ENCODE measurements at places on chromosomes 2 and 18. TPM values are rescaled to one million over a fixed set of nuclear protein-coding genes. Genes with fewer than 3 reads are reported as not detected.

Gene PLCD4
- total RNA-seq = 1.9 TPM

Gene TEX261
- 43.0 TPM for total RNA-seq

Gene C2orf80
- not detected for total RNA-seq

Gene INHBB
- 0.34 TPM for total RNA-seq

Gene RALB
- 16.4 TPM for total RNA-seq

Gene ICA1L
- 12.0 TPM for total RNA-seq

Gene MAB21L4
- not detected for total RNA-seq

Gene SMCHD1
- 34.4 TPM for total RNA-seq

Gene LINC00305
- total RNA-seq = not detected

Gene GREB1L
- 154 TPM for total RNA-seq

- DNase-seq = no peak
Measured at GRCh38 chr2:240638512-240639160, 13.4 kb downstream of the GPR35 start.

- peak; percentile 85 for DNase-seq
Measured at GRCh38 chr2:73112913-73113854, at the start of gene RAB11FIP5. TSS of gene RAB11FIP5 (minus strand) at chr2:73112948. CDS start at chr2:73112777, 171 bp downstream.

DNA sequence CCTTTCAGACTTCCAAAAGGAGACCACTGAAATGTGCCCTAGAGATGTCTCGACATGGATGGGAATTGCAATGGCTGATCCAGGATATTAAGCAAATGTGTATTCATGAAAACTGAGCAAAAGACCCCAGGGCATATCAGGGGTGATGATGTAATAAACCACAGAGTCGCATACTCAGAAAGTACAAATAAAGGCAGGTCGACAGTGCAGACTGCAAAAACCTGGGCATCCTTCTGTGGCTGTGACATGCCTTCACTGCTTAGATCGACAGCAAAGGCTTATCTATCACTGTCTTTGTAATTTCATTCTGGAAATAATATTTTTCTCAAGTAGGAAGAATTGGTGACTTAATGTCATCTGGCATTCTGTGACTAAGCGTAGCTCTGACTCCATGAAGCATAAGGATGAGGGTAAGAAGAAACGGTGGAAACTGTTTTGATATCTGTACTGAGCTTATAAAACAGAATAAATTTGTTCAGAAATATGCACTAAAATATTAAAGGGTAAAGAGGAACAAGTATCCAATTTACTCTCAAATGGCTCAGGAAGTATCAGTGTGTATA, 115.6 kb upstream of the NRP2 start:
- DNase-seq = no peak

- DNase-seq = no peak
Measured at GRCh38 chr2:224659714-224660113, 56.5 kb downstream of the CCDC195 start.

- DNase-seq = no peak
Measured at GRCh38 chr2:46101557-46102220, 195.5 kb upstream of the EPAS1 start.

DNA sequence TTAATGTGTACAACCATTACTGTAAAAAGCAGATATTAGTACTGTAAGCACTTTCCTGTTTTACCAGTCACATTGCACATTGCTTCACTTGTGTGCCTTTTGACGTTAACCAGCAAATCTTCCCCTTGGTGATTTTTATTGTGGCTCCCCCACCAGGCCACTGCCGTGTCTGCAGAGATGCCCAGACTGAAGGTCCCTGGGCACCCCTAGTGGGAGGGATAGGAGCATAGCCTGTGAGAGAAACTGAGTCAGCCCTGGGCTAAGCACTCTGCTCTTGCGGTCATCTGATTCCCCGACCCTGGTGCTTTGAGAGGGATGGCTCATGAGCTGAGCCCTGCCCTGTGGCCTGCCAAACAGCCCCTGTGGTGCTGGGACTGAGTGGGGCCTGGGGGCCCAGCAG, 73.4 kb downstream of the INPP4A start:
- no peak for DNase-seq

DNA sequence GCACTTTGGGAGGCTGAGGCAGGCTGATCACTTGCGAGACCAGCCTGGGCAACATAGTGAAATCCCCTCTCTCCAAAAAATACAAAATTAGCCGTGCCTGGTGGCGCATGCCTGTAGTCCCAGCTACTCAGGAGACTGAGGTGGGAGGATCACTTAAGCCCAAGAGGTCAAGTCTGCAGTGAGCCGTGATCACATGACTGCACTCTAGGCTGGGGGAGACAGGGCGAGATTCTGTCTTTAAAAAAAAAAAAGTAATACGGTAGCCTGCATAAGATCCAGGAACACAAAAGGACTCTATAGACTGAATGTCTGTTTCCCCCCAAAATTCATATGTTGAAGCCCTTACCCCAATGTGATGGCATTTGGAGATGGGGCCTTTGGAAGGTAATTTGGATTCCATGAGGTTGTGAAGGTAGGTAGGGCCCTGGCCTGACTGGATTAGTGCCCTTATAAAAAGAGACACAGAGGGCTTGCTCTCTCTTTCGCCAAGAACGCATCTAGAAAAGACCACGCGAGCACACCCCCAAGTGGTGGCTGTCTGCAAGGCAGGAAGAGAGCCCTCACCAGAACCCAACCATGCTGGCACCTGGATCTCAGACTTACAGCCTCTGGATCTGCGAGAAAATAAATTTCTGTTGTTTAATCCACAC, 17.0 kb downstream of the MBOAT2 start:
- peak; percentile 57 for DNase-seq

DNA sequence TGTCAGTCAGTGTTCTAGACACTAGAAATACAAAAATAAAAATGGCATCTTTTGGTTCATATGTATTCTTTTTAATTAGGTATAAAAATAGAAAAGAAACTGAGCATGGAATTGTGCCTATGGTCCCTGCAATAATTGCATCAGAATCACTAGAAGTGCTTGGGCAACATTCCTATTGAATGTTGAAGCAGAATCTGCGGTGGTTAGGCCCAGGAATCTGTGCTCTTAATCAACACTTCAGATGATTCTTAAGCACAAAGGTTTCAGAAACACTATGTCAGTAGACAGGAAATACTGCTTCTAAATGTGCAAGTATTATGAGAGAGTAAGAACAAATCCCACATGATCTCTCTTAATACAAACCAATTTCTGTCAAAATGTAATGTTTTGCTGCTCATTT, 20.3 kb upstream of the RBBP8 start:
- no peak for DNase-seq

GRCh38 chr2:109448207-109448606, 165.6 kb downstream of the SEPTIN10 start:
- no peak for DNase-seq

- no peak for DNase-seq
Measured at GRCh38 chr2:85925216-85925671, 36.5 kb upstream of the ST3GAL5 start.

DNA sequence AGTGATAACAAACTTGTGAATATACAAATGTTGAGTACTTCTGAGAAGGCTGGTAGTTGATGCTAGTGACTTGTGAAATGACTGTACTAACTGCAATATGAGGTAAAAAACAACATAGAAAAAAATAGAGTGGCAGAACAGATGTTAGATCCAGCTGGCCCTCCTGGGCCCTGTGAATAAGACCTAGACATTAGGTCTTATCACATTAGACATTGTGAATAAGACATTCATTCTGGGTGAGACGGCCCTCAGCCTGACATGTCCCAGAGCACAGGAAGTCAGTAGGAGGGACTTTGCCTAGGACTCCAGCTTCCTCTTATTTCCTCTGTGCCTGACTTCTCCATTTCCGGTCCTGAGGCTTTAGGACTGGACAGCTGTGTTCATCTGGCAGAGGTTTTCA, 22.9 kb downstream of the DOK1 start:
- DNase-seq = no peak

DNA sequence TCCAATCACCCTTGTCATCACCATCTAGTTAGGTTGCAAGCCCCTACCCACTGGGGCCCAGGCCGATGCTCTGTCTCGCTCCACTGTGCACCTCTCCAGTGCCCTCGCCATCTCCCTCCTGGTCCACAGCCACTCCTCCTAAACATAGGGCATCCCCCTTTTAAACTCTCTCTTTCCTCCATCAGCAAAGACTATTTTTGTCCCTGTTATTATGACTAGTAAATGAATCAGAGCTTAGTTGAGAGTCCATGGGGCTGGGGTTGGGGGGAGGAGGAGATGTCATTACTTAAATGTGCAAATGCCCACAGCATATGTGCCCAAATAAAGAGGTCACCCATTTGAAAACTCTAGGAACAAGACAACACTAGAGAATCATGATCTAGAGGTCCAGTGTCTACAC, 167.4 kb downstream of the TRABD2A start:
- no peak for DNase-seq

GRCh38 chr18:34592961-34593382, 117.1 kb upstream of the DTNA start:
- peak; percentile 35 for DNase-seq

DNA sequence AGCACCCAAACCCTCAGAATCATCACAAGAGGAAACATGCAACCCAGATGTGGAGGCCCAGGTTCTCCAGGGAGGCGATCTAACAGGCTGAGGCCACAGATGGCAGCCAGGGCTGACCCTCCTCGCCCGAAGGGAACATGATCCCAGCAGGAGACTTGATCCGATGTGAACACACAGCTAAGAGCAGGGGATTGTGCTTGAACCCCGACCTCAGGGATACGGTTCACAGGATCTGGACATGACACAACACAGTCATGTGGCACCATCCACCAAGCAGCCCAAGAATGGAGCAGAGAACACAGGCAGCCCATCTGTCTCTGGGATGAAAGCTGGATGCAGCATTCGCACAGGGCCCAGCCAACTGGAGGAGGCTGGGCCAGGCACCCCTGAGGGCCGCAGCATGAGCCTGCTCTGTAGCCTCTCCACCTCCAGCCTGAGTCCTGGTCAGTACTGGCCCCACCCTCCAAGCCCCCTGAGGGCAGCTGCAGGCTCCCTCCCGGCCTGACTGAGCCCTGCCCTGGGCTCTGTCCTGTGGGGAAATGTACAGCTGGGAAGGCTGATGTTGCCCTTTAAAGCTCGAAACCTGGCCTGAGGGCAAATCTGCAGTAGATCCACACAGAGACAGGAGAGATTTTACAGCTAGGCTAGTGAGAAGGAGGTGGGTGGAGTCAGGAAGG, 39.0 kb downstream of the AQP12A start:
- DNase-seq = no peak

GRCh38 chr2:172215172-172215935, 112.7 kb upstream of the DLX2 start:
- no peak for DNase-seq

DNA sequence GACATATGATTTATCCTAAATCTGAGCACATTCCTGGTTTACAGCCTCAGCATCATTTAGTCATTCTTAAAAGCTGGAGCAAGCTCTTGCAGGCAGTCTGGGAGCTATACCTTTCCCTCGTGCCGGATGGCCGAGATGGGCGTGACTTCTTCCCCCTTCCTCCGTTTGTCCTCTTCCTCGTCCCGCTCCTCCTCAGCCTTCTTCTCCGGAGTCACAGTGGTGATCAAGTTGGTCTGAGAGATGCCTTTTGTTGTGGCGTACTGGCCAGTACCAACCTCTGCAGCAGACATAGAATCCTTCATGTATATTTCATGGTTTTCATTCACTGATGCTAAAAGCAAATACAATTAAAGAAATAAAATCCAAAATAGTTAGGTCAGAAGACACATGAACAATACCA, 124.1 kb upstream of the ZBTB14 start:
- no peak for DNase-seq

DNA sequence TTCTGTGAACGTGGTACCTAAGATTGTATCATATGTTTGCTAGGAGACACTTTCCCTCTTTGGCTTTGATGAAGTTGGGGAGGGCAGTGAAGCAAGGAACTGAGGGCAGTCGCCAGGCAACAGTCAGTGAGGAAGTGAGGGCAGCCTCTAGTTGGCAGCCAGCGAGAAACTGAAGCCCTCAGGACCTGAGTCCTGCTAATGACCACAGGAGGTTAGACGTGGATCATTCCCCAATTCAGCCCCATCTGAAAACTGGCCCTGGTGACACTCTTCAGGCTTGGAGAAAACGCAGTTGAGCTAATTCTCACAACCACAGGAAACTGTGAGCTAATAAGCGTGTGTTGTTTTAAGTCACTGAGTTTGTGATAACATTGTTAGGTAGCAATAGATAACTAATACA, 84.5 kb upstream of the REG3G start:
- no peak for DNase-seq

DNA sequence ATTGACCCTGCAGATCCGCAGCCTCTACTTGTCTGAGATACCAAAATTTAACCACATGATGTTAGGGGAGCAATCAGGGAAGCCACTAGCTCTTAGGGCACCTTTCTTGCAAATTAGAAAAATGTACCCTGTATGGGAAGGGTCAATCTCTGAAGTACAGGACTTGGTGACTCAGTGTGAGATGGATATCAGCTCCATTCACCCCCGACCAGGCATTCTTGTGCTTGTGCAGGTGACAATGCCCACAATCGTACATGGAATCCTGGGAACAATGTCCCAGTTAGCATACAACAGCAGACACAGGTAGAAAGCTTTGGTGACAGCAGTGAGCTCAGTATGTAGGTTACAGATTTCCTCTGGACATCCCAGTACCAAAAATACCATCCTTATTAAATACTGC, 137.7 kb upstream of the ITGB6 start:
- DNase-seq = no peak

GRCh38 chr18:58902961-58903360, 38.3 kb downstream of the ZNF532 start:
- no peak for DNase-seq

DNA sequence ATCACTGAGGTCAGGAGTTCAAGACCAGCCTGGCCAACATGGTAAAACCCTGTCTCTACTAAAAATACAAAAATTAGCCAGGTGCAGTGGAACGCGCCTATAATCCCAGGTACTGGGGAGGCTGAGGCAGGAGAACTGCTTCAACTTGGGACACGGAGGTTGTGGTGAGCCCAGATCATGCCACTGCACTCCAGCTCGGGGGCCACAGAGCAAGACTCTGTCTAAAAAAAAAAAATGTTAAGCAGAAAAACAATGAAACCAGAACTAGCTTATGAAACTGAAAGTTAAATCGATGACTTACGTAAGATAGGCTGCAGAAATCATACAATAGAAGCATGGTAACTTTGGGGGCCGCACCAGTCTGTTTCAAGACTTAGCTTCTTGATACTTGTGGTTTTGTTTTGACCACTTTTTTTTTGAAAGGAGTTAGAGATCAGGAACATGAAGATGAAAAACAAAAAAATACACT, 6.2 kb upstream of the GPR155 start:
- no peak for DNase-seq

DNA sequence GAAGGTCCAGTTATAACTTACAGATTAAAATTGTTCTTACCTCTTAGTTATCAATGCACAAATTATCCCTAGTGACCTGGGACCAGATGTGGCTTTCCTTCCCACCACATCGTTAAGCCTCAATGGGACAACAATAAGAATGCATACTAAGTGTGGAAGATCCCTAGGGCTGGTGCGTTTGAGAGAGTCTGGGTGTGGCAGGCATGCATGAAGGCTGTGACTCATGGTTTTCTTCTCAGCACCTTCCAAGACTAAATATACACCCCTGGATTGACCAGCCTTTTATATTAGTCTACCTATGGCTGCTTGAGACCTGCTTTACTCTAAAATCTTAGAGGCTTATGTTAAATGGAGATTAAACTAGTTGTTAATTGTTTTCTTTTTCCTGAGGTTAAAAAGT, 261.7 kb upstream of the SLC14A2 start:
- DNase-seq = no peak

- DNase-seq = no peak
Measured at GRCh38 chr18:52422985-52423601, 83.1 kb downstream of the DCC start.

- no peak for DNase-seq
Measured at GRCh38 chr2:122988395-122989221, 1036.5 kb upstream of the CNTNAP5 start.

- no peak for DNase-seq
Measured at GRCh38 chr2:232903989-232904388, 33.9 kb downstream of the SNORC start.

- no peak for DNase-seq
Measured at GRCh38 chr18:39845106-39845505, 2109.9 kb upstream of the PIK3C3 start.
